ENCODE measurements at places on chromosomes 6 and 20.

DNA sequence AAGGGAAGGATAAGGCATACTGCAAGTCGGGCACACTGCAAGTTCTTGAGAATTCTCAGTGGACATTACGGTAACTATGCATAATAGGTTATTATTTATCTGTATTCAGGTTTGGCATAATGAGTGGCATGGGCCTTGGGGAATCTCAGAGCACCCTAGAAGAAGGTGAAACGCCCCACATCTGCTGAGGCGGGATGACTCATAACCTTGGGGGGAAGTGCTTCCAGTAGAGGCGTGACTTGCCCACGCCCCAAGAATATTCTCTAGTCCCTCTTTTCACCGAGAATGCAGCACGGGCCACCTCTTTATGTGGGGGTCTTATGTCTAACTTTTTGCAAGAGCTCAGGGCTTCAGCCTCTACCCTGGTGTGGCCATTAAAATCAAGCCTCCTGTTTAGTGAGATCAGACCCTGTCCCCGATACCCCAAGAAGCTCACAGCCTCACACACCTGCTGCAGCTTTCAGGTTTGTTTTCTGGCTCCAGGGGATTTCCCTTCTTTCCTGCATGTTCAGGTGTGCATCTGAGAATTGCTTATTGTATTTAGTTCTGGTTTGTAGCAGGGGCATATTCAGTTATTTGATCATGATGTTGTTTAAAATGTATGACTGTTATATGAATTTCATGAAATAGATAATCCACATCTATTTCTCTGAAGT lies 19.1 kb downstream of the ZFP64 start:
- DNase-seq: no peak

DNA sequence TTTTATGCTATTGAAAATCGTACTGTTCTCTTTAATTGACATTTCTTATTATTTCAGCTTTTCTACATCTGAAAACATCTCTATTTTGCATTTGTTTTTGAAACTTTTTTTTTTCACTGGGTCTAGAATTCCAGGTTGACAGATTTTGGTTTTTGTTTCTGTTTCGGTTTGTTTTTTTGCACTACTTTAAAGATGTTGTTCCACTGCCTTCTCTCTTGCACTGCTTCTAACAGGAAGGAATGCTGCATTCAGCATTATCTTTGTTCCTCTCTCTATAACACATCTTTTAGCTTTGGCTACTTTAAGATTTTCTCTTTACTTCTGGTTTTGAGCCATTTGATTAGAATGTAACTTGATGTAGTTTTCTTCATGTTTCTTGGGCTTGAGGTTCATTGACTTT lies 20.1 kb upstream of the SLC17A1 start:
- no peak for DNase-seq

DNA sequence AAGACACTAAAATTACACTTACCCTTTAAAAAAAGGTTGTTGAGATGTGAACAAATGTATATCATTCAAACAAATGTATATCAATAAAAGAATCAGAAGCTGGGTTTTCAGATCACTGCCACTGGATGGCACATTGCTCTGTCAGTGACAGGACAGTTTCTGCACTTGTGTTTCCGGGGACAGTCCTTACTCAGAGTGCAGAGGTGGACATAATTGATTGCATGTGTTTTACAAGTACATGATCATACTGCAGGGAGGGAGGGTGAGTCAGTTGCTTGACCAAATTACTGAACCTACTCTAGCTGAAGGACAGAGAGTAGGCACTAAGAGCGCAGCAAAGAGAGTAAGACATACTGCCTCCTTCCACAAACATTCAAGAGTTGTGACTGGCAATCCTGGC lies 302.3 kb downstream of the TENT5A start:
- no peak for DNase-seq

DNA sequence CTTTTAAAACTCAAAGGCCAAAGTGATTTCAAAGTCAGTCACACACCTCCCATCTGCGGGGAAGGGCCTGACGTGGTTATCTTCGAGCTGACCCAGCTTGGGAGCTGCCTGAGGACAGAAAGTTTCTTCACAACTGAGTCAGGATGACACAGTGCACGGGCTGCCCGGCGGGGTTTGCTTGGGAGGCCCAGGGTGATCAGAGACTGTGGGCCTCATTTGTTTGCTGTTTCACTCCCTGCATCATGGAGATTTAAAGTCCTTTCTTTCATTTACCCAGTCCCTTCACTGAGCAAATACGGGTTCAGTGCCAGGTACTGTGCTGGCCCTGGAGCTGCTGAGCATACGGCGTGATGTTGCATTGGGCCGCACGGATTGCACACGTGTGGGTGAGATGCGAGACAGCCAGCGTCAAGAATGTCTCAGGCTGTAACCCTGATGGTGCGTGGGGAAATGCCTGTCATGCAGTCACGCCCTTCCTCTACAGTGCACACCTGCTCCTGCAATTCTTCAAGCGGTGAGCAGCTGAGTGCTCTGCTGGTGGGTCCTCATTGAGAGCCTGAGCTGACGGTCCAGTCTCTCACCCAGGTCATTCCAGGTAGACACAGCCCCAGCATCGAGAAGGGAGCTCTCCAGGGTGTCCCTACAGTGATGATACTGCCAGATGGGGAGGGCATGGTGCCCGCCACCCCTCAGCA lies 82.7 kb upstream of the PMEPA1 start:
- no peak for DNase-seq

DNA sequence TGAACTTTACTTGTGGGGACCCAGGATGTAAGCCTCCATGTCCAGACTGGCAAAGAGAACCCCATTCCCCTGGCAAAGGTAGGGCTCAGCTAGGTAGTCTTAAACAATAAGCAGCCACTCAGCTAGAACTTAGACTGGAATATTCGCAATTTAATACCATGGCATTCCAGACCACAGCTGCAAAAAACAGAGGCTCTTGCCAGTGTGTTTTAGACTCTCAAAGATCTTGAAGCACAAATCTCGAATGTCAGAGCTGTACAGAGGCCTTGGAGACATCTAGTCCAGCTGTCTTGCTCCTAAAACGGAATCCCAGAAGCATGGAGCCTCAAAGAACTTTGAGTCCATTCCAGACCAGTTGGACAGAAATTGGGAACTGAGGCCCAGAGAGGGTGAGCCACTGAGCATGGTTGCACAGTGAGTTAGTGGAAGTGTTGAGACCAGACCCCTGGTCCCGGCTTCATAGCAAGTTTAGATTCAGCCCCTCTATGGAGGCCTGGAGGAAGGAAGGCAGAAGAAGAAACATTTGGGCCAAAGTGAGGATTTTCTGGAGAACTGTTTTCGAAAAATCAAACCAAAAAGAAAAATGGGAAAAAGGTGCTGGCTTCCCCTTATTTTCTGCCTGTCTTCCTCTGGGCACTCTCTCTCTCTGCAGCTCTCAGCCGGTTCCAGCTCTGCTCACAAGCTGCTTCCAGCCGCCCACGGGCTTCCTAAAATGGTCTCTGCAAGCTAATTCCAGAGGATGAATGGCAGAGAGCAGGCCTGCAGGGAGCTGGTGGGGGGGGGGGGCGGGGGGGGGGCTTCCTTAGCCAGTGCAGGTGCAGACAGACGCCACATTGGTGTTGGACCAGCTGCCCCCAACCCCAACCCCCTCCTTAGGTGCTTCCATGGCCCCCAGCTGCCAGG lies 32.4 kb downstream of the AAR2 start:
- DNase-seq: no peak

Measured in CD4-positive, alpha-beta T cell treated with Interferon alpha-2 for 1 hour (primary cell).